ENCODE measurements at places on chromosomes 3 and 15. TPM values are rescaled to one million over a fixed set of nuclear protein-coding genes. Genes with fewer than 3 reads are reported as not detected.

DNA sequence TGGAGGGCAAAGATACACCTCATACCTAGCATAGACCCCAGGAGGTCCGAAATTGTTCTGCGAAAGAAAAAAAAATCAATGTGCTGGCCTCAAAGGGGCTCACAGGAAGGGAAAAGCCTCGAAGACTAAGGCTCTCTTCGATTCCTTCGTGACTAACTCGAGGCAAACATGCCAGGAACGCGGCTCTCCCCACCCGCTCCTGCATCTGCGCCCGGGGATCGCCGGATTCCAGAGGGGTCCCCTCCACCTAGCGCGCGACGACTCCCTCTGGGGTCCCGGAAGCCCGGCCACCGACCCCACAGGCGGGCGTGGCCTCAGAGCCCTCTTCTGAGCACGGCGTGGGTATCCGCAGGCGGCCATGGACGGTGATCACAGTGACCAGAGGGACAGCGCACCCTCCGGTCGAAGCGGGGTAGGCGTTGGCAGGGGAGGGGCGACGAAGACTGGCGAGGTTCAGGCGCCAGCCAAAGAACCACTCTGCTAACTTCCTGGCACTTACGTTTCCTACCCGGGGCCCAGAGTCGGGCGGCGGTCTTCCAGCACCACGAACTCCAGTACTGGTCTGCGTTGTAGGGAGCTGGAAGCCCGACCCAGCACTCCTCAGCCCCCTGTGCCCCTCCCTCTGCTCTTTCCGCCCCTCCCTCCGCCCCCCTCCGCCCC, 515 bp upstream of the EIF3J start:
- H3K4me1 ChIP-seq = peaks cover 34% of the 10 kb centered on the region
- peak; percentile 91 for DNase-seq
- peak overlapping the region; percentile 93 for H3K27ac ChIP-seq

GRCh38 chr3:21750831-21751391, at the start of gene ZNF385D:
ZNF385D (minus strand) TSS chr3:21751210; CDS start chr3:21750916, 294 bp downstream.
- peaks cover 9% of the 10 kb centered on the region for H3K27me3 ChIP-seq
- H3K4me3 ChIP-seq = peak within 1 kb of the TSS; percentile 41
- peaks cover 10% of the 10 kb centered on the region for H3K4me1 ChIP-seq
- DNase-seq = peak; percentile 42

DNA sequence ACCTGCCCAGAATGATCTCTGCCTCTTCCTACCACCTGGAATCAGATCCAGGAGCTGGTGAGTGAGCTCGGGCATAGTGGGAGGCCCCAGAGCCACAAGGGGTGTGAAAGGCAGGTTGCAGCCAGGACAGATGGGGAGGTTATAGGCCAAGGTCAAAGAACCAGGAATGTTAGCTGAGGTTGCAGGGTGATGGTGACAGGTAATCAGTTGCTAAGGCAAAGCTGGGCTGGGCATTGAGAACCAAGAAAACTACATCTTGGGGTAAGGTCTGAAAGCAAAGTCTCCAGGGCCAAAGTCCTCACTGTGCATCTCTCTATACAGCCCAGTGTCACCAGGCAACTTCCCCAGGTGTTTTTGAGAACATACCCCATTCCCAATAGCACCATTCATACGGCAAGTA, 38.4 kb upstream of the SLC6A11 start:
- no peak overlapping the region for H3K4me3 ChIP-seq
- H3K27ac ChIP-seq = no peak overlapping the region
- no peaks in the 10 kb centered on the region for H3K36me3 ChIP-seq

- DNase-seq = no peak
- H3K27me3 ChIP-seq = no peaks in the 10 kb centered on the region
- H3K36me3 ChIP-seq = no peaks in the 10 kb centered on the region
- no peak overlapping the region for H3K4me3 ChIP-seq
- peaks cover 5% of the 10 kb centered on the region for H3K4me1 ChIP-seq
Measured at GRCh38 chr3:30742796-30743619, 136.6 kb downstream of the TGFBR2 start.

GRCh38 chr15:66798426-66799061, 96.5 kb downstream of the SMAD6 start:
- H3K27me3 ChIP-seq = no peaks in the 10 kb centered on the region
- H3K4me1 ChIP-seq = peaks cover 20% of the 10 kb centered on the region
- H3K4me3 ChIP-seq = no peak overlapping the region
- DNase-seq = no peak
- H3K36me3 ChIP-seq = no peaks in the 10 kb centered on the region
- no peak overlapping the region for H3K27ac ChIP-seq

The LRTM1 gene
- not detected for total RNA-seq
